Eye (tissue), 1 donor: ENCODE measurements at places on chromosomes 3 and 15.

DNA sequence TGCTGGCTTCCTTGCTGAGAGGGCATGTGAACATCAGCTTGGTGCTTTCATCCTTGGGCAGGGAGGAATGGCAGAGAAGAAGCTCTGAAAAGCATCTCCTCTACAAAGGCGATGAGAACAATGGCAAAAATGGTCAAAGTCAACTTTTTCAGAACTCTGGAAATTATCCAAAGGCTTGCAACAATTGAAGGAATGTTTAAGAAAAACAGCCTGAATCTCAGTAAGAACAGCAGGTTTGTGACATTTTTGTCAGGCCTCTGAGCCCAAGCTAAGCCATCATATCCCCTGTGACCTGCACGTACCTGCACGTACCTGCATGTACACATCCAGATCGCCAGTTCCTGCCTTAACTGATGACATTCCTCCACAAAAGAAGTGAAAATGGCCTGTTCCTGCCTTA is 51.8 kb downstream of the ONECUT1 start:
- DNase-seq = no peak

DNA sequence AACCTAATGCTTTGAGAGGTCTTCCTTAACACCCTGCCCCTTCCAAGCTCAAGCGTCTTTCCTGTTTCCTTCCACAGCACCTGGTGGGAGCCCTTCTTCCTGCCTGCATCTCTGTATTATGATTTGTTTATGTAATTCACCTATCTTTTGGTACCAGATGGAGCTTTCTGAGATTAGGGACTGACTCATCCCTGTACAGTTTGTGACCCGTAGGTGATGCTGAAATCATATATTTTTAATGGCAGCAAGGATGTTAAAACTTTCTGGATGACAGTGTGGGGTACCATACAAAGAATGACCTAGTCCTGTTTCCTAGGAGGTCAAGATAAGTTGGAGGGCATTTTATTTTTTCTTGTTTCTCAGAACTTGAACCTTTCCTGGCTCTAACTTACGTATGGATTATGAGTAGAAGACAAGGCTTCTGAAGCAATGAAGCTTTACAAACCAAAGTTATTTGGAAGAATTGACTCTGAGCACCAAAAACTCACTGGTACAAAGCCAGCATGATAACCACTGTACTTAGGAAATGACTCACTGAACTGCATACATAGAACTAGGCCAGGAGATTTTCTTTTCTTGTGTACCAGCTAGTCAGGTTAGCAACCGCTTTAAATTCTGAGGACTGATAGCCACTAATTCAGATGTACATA is 46.6 kb downstream of the HHLA2 start:
- DNase-seq = no peak

- no peak for DNase-seq
These were observed 26.3 kb upstream of the THRB start for GRCh38 chr3:24520976-24521419.

GRCh38 chr3:188789251-188789650 is 382.5 kb upstream of the TPRG1 start:
- DNase-seq = no peak

DNA sequence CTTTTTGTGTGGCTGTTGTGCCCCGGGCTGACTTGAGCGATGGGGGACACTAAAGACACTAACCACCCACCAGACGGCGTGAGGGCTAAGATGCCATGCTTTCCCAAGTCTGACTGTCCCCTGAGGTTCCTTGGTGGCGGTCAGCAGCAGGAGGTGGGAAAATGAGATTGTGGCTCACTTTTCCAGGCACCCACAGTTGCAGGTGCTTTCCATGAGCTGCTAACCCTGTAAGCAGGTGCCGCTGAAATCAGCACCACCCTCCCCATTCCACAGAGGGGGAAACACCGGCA is 17.7 kb downstream of the PRR23E start:
- no peak for DNase-seq

DNA sequence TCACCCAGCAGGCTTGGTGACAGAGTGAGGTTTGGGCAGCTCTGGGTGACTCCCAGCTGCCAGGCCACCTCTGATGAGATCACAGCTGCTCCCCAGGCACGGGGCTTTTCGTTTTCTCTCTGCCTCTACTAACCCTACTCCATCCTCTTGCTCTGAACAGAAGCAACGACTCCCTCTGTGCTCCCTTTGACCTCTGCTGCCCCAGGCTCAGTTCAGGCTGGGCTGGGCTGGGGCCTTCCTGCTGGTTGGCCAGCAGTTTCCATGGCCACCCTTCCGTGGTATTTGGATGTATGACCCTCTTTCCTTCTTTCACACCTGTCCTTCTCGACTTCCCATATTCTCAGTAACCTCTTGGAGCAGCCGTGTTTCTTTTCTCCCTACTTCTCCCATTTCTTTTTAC is 8.6 kb downstream of the RGMA start:
- no peak for DNase-seq

- DNase-seq = no peak
These were observed 97.8 kb downstream of the CLDN1 start for GRCh38 chr3:190224456-190224855.
